Stimulated activated CD4-positive, alpha-beta T cell treated with anti-CD3 and anti-CD28 coated beads, Interleukin-15, amount 100 ng/mL, for 1 hour (primary cell): ENCODE measurements at places on chromosomes 7 and 10.

DNA sequence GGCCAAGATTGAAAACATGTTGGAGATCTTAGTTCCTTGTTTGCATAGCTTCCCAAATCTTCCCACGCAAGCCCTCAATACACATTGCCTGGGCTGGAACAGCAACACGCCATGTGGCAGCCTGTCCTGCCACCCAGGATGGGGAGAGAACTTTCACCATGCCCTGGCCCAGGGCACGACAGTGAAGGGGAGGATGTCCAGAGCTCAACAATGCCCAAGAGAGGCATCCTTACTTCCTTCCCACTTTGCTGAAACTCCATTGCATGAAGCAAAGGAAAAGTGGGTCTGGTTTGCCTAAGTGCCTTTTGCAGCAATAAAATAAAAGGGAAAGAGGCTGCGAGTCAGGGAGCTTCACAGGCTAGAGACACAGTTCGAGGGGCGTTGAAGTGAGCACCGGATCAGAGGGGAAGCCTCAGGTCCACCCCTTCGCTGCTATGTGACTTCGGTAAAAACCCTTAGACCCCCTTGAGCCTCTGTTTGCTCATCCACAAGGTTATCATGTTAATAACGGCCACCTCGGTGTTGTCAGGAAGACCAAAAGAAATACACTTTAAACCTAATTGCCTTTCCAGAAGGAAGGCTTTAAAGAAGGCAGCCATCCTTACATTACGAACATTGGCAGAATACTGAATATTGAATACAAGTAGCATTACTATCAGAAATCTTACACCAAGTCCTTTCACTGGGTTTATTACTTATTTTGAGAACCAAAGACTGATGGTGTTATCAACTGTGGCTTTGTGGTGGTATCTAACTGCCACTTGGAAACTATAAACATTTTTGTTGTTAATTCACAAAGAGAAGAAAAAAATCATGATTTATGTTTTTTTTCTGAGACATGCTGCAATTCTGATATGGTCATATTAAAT, 133.3 kb downstream of the ICA1 start:
- no peak for DNase-seq

GRCh38 chr10:36499693-36500092, 625.7 kb upstream of the ANKRD30A start:
- DNase-seq: no peak

- no peak for DNase-seq
These were observed 31.6 kb downstream of the PFKFB3 start for GRCh38 chr10:6234371-6234770.

- DNase-seq: no peak
These were observed 252.6 kb upstream of the IGFBP3 start for GRCh38 chr7:46173476-46174195.

DNA sequence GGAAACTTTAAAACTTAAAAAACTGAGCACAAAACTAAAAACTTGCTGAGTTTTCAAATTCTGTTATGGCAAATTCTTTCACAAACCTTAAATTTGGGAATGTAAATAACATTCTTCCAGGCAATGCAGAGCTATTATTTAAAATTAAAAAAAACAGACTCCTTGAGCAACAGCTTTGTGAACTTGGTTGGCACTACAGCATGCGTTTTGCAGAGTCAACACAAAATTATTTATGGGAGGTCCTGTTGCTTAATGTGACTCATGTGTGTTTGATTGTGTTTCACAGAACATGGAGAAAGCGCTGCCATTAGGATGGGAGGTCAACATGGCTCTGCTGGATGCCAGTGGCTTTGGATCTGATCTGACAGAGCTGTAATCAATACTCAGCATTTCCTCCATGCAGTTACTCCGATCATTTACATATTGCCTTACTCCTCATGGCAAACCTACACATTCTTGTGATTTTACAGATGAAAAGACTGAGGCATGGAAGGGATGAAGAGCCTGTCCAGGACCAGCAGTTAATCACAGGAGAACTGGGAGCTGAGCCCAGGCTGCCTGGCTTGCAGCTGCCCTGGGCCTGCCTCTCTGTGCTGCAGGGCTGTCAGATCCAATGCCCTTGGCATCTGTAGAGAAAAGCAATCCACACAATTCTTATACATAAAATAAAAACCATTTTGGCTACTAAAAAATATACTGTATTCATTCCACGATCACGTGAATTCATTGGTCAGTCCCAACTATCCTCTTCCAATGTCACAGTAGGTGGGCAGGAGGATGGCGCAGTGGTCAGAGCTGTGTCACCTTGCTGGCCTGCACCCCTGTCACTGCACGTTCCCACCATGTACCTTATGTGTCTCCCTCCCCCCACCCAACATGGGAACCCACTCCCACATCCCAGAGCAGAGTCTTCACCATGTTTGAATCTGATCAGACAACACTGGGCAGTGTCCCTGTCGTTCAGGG, 200.9 kb downstream of the CXCL12 start:
- DNase-seq: no peak
